ENCODE measurements at places on chromosomes 5 and 9. TPM values are rescaled to one million over a fixed set of nuclear protein-coding genes. Genes with fewer than 3 reads are reported as not detected.
A peak's percentile ranks its signal among the peaks of the same experiment; 100 is the strongest.

Gene ZNF454
- total RNA-seq, result 12.8 TPM

DNA sequence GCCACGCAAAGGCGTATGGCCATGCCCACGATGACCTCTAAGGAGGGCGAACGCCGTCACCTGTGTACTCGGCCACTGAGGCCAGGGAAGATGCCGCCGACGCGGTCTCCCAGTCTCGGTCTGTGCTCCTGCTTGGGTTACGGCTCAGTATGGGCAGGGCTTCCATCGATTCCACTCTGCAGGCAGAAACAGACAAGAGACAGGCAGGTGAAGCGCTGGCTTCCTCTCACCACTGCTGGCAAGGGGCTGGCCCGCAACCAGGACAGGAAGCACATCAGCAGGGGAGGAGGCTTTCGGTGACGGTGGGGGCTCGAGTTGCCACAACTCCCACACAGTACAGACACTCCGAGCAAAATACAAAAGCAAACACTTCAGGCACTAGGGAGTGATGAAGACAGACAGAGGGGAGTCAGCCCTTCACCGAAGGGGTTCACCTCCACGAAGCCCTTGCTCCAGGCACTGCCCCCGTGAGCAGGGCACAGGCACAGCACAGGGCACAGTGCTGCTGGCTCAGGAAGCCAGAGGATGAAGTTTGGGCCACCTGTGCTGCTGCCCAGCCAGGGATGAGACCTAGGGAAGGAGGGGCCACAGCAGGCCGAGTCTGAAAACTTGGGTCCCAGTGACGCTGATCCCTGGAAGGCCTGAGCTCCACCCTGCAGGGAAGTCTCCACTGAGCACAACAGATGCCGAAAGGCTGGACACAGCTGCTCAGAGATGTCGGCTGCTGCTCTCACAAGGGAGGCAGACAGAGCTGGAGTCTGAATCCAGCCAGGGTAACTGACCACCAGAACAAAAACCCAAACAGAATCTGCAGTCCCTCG, 91.3 kb downstream of the CAMSAP1 start:
- DNase-seq, result no peak
- no peak overlapping the region for H3K4me3 ChIP-seq
- peaks cover 10% of the 10 kb centered on the region for H3K36me3 ChIP-seq
- no peaks in the 10 kb centered on the region for H3K4me1 ChIP-seq
- no peak overlapping the region for H3K27ac ChIP-seq

DNA sequence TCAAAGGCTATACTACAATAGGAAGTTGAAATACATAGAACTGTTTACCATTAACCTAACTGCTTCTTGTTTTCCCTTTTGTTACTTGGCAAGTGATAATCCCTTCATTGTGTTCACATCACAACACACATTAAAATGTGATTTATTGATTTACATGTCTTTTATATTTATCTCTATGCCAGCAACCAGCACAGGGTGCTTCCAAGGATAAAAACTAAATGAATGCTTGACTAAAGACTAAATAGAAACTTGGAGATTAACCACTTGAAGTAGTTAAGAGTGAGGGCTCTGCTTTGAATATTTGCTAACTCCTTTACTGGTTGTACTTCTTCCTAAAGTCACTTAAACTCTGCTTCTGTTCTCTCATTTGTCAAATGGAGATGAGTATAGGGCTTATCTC, 1730.6 kb downstream of the EFNA5 start:
- H3K36me3 ChIP-seq, result no peaks in the 10 kb centered on the region
- H3K4me1 ChIP-seq, result peaks cover 10% of the 10 kb centered on the region
- no peaks in the 10 kb centered on the region for H3K27me3 ChIP-seq
- DNase-seq, result no peak
- H3K4me3 ChIP-seq, result no peak overlapping the region
- no peak overlapping the region for H3K27ac ChIP-seq

GRCh38 chr5:108983461-108984092, 235.9 kb downstream of the FER start:
- DNase-seq, result no peak
- H3K27ac ChIP-seq, result no peak overlapping the region
- H3K4me3 ChIP-seq, result no peak overlapping the region
- no peaks in the 10 kb centered on the region for H3K27me3 ChIP-seq

Gene PHF24
- total RNA-seq, result 0.14 TPM

DNA sequence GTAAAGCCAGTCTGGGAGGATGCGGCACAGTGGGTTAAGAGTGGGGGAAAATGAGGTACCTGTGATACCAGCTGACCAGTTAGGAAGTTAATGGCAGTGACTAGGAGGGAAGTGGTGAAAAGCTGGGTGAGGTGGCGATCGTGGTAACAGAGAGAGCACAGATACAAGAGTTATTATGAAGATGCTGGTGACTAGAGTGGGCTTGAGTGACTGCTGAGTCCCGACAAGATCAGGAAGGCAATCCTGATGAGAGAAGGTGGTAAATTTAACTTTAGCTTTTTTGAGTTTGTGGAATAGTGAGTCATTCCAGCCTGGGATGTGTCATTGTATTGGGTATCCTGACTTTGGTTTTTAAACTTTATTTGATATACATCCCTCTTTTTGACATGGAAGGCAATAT, 38.8 kb downstream of the CMYA5 start:
- H3K27me3 ChIP-seq, result no peaks in the 10 kb centered on the region
- DNase-seq, result no peak
- H3K36me3 ChIP-seq, result no peaks in the 10 kb centered on the region
- H3K4me1 ChIP-seq, result no peaks in the 10 kb centered on the region
- H3K4me3 ChIP-seq, result no peak overlapping the region

GRCh38 chr9:135065804-135066203, 21.7 kb upstream of the OLFM1 start:
- no peak for DNase-seq
- H3K27me3 ChIP-seq, result no peaks in the 10 kb centered on the region
- H3K4me1 ChIP-seq, result no peaks in the 10 kb centered on the region

DNA sequence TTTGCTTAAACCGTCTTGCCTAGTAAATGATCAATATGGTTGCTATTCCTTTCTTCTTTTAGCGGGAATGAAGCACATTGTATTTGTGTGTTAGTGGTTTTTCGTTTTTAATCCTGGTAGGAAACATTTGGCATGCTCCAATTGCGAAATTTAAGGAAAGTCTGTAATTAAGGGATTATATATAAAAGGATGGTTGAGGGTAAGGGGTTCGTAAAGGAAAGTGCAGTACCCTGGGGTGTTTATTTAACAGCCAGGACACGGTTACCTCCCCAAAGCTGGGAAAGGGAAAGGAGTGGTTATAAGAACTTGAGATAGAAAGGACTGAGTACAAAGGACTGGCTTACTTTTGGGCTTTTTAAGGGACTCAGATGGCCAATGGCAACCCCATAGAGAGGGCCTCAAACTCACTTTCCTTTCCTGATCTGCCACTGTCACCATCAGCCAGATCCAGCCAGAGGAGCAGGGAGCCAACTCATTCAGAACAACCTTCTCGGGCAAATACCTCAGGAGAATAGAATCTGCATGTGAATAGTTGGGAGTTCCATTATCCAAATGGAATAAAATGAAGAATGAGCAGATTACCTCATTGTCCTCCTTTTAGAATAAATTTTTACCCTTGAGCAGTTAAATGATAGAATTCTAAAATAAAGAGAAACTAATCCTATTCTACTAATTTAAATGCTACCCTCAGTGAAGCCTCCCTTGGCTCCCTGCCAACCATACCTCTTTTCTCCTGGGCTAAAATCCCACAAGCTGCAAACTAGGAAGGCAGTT, 117.7 kb downstream of the SNCAIP start:
- DNase-seq, result peak; percentile 80
- peak overlapping the region; percentile 84 for H3K27ac ChIP-seq
- no peaks in the 10 kb centered on the region for H3K36me3 ChIP-seq
- no peak overlapping the region for H3K4me3 ChIP-seq

GRCh38 chr5:171688696-171689495, 96.7 kb upstream of the SMIM23 start:
- no peaks in the 10 kb centered on the region for H3K36me3 ChIP-seq
- no peak overlapping the region for H3K4me3 ChIP-seq
- no peak for DNase-seq
- H3K4me1 ChIP-seq, result peaks cover 4% of the 10 kb centered on the region
- no peaks in the 10 kb centered on the region for H3K27me3 ChIP-seq

Gene ADAM19
- 13.3 TPM for total RNA-seq

DNA sequence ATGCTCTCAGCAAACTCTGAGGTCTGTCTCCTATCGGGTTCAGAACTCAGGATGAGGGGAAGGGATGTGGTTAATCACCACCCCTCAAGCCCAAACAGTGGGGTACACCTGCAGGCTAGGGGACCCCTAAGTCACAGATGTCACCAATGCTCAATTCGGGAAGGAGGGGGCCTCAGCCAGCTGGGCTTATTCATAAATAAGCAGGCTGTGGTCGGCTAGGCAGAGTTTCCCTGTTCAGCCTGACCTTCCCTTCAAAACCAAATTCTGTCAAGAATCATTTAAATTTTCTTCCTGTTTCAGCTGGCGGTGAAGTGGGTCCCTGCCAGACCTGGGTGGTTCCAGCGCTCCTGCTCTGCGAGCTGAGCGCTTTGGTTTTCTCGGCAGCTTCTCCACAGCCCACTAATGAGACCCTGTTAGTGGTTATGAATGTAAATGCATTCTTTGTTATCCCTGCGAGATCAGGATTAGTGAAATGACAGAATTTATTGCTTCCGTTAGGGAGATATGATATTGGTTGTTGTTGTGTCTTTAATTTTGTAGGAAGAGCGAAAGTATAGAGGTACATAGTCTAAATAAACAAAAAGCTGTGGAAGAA, 68.3 kb downstream of the AK8 start:
- H3K27ac ChIP-seq, result no peak overlapping the region

Gene DEPDC1B
- total RNA-seq, result 75.0 TPM

Gene ZNF354C
- total RNA-seq, result 11.3 TPM

DNA sequence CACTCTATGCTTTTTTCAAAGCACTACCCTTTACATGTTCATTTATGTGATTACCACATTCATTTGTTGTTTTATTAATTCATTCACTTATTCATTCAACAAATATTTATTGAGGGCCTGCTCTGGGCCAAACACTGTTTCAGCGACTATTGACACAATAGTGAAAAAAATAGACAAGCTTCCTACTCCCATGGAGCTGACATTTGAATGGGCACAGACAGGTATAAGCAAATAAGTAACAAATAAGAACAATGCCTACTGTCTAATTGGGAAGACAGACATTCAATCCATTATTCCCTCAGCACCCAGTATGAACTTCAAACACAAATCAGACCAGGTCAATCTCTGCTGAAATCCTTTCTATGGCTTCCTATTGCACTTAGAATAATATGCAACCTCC, 156.9 kb upstream of the NR3C1 start:
- no peaks in the 10 kb centered on the region for H3K36me3 ChIP-seq
- H3K4me3 ChIP-seq, result no peak overlapping the region
- no peak for DNase-seq
- no peaks in the 10 kb centered on the region for H3K4me1 ChIP-seq

Gene SOHLH1
- total RNA-seq, result 0.21 TPM

Gene ST8SIA4
- total RNA-seq, result 1.3 TPM

DNA sequence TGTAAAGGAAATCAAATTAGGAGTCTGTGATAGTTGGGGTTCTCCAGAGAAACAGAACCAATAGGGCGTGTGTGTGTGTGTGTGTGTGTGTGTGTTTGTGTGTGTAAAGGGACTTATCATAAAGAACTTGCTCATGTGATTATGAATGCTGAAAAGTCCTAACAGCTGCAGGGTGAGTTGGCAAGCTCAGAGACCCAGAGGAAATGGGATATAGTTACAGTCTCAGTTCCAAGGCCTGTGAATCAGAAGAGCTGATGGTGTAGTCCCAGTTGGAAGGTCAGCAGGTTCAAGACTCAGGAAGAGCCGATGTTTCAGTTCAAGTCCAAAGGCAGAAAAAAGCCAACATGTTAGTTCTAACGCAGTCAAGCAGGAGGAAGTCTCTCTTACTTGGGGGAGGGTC, 214.2 kb downstream of the ELAVL2 start:
- H3K27ac ChIP-seq, result no peak overlapping the region
- no peaks in the 10 kb centered on the region for H3K36me3 ChIP-seq
- no peak for DNase-seq
- no peaks in the 10 kb centered on the region for H3K4me1 ChIP-seq

Gene KCTD16
- total RNA-seq, result 0.16 TPM

DNA sequence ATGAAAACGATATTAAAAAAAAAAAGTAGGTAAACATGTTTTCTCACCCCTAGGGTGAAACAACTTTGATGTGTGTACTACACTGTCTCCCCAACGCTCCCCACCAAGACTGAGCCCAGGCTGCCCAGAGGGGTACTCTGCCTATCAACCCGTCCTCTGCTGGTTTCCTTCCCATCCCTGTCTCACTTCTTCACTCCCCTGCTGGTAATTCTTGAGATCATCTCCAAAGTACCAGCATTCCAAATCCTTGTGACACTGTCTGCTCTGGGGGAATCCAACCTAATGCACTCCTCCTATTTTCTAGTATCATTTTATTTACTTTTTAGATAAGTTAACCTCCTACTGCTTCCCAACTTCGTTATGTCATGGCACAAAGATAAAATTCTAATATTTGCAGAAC, 6.3 kb upstream of the APTX start:
- no peak overlapping the region for H3K27ac ChIP-seq
- no peaks in the 10 kb centered on the region for H3K36me3 ChIP-seq
- no peaks in the 10 kb centered on the region for H3K27me3 ChIP-seq
- H3K4me3 ChIP-seq, result no peak overlapping the region
- peaks cover 2% of the 10 kb centered on the region for H3K4me1 ChIP-seq

DNA sequence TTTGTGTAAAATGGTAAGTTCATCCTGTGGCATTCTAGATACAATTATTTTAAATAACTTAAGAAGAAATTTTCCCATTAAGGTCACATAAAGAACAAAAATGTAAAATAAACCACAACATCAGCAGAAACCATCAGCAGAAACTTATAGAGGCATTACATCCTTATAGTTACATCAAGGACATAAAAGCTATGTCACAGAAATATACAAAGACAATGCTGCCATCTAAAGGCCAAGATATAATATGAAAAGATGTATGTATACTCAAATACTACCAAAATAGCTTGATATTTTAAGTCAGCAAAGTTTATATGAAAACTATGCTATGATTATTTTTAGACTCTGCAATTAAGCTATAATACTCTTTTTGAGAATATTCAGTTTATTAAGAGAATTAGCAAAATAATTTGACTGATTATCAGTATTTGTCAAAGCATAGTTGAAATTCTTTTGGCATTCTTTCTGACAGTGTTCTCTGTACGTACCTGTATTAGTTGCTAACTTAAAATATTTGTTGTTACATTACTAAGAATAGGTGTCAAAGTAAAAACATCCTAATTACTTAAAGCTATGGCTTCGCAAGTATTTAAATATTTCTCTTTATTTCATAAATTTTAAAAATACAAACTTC, 36.2 kb downstream of the FBXL17 start:
- peak; percentile 68 for DNase-seq
- no peak overlapping the region for H3K4me3 ChIP-seq
- H3K27me3 ChIP-seq, result no peaks in the 10 kb centered on the region
- no peaks in the 10 kb centered on the region for H3K4me1 ChIP-seq
- no peaks in the 10 kb centered on the region for H3K36me3 ChIP-seq
- H3K27ac ChIP-seq, result no peak overlapping the region

All from GM23338 (cell line).